Choroid plexus epithelial cell (primary cell): ENCODE measurements at places on chromosomes 11 and 22.

DNA sequence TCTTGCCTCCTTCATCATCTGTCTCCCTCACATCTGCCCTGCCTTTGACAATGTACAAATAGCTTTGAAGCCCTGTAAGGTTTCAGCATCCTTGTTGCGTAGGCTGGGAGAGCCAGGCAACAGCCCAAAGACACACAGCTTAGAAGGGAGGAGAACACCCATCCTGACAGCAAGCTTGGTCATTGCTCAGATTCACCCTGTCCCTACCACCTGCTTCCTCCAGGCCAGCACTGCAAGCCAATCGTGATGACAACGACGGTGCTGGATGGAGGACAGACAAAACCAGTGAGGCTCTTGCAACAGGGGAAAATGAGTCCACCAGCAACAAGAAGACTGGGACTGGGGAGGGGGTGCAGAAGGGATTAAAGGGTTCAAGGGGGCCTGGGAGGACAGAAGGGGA is 32.9 kb upstream of the CD5 start:
- no peak for DNase-seq

DNA sequence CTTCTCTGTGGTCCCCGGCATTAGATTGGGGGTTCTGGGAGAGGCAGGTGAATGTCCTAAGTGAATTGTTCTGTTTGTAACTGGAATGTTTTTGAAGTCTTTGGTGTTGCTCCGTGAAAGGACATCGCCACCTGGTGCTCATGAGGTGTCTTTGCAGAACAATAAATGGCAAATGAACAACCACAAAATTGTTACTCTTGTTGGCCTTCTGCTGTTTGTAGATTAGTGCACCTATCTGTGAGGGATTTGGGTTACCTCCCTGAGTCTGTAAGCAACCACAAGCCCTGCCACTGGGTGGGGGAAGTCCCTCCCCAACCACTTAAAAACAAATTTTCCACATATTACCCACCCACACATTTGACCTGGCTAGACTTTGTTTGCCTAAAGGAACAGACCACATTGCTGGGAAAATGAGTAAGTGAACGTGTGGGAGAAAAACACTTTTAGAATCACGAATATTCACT is 4.7 kb downstream of the MPEG1 start:
- peak; percentile 86 for DNase-seq

GRCh38 chr11:82998697-82999096 is 73.0 kb downstream of the RAB30 start:
- DNase-seq, result no peak

DNA sequence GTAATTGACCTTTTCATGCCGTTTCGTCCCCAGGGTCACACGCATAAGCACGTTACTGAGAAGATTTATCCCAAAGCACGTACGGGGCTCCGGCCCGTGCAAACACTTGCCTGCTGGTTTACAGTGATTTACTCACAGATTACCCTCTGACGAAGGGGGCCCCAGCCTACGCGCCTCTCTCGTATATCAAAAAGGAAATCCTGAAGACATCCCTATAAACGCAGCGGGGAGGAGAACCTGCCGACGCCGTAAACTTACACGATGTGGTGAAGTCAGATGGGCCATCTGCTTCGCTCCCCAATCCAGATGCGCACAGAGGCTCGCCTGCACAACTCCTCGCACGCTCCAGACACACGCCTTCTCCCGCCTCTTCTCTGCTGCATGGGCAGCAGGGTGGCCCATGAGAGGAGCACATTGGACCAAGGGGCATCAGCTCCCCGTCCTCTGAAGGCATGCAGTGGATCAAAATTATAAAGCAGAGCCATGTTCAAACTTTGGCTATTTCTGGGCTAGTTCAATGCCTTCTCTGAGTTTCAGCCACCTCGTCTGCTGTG is 123.6 kb downstream of the MN1 start:
- no peak for DNase-seq

- no peak for DNase-seq
Measured at GRCh38 chr11:3799143-3799542, 1.8 kb upstream of the NUP98 start.

GRCh38 chr11:107140983-107141382 is 122.7 kb upstream of the GUCY1A2 start:
- no peak for DNase-seq

- DNase-seq, result no peak
Measured at GRCh38 chr11:2477254-2477653, 32.4 kb downstream of the KCNQ1 start.

GRCh38 chr22:24423519-24424000 is 3.8 kb upstream of the ADORA2A start:
- peak; percentile 24 for DNase-seq

DNA sequence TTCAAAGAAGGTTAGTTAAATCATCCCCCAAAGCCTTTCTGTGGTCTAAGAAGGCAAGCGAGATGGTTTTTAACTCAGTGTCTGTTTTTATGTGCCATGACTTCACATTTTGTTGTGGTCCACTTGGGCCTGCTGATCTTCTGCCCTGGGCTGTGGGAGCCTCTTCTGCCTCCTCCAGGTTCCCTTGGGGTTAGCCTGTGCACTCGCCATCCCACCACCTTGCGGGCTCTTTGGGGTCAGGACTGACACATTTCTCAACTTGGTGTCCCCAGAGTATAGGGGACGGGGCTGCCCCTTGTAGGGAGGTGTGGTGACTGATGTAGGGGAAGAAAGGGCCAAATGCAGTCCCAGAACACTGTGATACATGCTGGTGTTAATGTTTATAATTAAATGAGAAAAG is 207.0 kb downstream of the TBC1D22A start:
- no peak for DNase-seq

DNA sequence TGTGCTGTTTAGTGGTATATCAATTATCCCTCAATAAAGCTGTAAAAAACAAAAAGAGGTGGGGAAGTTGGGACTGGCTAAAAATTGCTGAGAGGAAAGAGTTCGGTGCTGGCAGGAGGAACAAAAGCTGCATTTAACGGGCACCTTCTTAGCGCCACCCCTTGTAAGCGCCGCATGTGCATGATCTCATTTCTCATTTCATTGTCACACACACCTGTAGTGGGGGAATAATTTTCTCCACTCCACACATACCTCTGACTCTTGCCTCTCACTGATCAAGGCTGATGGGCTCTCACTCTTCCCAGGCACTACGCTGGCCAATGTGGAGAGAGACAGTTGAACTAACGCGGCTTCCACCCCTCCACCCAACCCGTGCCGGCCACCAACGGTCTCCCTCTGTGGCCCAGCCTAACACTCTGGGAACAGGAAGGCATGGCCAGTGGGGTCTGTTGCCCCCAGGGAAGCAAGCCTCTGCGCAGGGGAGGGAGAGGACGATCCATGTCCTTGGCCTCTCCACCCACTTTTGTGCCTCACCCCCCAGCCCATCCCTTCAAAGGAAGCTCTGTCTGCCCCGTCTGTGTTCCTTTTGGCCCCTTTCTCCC is 186.7 kb upstream of the SYT13 start:
- DNase-seq, result no peak

DNA sequence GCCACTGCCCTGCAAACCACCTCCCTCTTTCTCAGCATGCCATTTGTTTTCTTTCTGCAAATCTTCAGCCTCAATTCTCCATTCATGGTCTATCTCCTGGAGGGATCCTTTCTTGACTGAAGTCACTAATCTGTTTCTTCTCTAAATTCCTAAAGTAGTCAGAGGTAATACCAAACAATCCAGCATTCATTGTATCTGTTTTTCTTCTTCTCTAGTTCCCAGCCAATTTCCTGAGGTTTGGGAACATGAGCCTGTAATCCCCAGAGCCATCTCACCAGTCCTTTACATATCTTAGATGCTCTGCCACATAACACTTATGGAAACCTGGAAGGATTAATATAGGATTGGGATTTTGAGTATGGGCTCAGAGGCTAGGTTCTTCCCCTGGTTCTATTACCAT is 86.5 kb downstream of the MICAL2 start:
- no peak for DNase-seq

DNA sequence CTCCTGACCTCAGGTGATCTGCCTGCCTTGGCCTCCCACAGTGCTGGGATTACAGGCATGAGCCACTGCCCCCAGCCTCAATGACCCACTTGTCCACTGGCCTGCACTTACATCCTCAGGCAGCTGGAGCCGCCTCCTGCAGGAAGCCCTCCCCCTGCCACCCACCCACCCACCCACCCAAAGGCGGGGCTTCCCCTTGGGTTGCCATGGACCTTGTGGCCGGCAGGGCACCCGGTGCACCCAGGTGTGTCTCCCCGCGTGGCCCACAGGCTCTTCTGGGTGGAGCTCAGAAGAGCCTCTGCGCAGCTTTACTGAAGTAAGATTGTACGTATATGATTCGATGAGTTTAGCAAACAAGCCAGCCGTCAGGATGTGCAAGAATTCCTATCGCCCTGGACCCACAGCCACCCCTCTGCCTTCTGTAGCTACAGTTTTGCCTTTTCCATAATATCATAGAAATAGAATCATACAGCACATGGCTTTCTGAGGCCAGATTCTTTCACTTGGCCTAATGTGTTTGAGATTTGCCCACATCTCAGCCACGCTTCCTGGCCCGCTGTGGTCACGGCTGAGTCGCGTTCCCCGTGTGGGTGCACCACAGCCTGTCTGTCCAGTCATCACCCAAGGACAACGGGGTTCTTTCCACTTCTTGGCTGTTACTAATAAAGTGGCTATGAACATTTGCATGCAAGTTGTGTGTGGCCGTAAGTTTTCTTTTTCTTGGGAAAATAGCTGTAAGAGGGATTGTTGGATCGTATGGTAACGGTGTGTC is 5.3 kb upstream of the BRSK2 start:
- no peak for DNase-seq

GRCh38 chr11:102396708-102397563 is 49.9 kb downstream of the BIRC2 start:
- no peak for DNase-seq

DNA sequence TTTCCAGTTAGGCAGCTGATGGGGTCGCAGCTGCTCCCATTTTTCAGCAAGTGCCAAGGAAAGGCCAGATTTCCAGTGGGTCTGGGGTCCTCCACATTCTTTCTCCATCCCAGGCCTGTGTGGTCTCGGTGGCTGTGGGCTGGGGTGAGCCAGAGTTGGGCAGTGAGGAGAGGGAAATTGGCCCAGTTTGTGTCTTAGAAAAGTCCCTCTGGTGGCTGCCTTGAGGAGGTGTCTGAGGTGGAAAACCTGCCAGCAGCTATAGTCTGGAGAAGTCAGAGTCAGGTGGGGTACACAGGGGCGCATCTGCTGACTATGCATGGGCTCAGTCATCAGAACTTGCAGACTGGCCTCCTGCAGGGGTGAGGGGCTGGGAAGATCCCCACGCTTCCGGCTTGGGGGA is 30.5 kb downstream of the MRGPRD start:
- peak; percentile 47 for DNase-seq

DNA sequence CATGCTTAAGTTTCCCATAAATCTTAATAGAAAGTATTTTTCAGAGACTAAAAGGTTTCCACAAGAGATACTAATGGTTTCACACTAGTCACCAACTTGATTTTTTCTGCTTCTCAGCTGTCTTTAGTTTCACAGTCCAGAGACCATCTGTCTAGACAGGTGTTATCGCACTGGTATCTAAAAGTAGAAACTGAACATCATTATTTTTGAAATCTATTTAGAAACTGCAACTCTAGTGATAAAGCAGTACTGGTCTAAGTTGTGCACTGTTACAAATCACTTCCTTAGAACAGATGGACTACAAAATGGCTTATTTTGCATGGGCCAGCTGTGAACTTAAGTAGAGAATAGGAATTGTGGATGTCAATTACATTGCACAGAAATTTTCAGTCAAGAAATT is 78.0 kb downstream of the CNTN5 start:
- no peak for DNase-seq

DNA sequence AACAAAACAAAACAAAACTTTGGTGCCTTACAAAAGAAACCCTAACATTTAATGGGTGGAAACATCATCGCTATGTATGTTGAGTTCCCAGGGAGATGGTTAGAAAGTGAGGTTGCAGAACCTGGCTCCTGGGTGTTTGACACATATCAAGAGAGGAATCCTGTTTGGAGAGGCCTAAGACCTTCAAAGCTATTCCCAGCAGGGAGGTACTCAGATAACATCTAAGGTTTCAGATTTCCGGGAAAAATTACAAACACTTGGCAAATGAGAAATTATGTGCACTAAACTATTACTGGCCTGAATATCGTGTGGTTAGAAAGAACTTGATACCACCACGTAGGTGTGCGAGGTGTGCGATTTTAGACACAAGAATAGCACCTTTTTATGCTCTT is 18.5 kb downstream of the TRIM5 start:
- peak; percentile 65 for DNase-seq

GRCh38 chr11:102464859-102465500 is 12.4 kb upstream of the TMEM123 start:
- DNase-seq, result no peak

GRCh38 chr22:35505399-35506258 is 35.0 kb upstream of the RASD2 start:
- no peak for DNase-seq

GRCh38 chr11:121801394-121801748 is 314.6 kb downstream of the BLID start:
- no peak for DNase-seq

- DNase-seq, result peak; percentile 88
Measured at GRCh38 chr11:117281159-117281558, 10.0 kb upstream of the BACE1-AS start.

DNA sequence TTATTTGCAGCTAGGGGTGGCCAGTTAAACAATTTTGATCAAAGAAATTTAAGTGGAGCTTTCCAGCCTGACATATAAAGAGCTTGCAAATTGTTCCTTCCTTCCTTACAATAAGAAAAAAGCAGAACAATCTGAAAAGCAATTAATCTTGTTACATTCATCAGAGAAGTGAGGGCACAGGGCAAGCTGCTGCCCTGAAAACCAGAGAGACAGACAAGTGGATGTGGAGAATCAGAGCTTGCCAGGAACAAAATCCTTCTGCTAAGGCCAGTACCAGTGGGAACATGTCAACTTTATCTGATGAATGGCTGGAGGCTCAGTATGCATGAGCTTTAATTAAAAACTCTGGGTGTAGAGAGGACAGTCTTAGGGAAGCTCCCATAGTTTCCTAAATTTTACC is 8.8 kb downstream of the CCDC179 start:
- DNase-seq, result no peak

DNA sequence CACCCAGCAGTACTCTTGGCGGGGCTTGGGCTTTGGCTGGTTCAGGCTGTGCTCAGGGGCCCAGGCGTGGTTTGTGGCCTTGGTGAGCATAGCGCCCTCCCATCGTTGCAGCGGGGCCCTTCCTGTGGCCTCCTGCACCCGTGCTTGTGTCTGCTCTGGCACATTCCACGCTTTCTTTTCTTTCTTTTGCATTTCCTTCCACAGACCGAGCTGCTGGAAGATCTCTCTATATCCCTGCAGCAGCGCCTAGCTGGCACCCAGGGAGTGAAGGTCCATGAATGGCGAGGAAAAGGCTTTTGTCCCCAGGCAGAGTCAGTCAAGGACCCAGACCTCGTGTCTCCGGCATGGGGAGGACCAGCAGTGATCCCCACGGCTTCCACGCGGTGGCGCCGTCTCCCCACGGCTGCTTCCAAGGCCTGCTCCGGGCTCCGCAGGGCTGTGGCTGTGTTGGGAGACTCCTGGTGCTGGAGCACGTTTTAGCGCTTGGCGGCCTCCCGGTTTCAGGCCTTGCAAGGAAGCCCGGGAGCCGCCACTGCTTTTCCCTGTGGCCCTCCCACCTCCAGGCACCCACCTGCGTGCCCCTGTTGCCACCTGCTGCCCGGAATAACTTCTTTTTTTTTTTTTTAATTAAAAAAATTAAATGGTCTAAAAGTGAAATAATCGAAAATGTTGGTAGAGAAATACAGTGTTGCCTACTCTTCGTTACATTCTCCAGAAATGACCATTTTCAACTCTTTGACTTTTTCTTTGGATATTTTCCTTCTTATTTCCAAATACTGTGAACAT is 28.5 kb downstream of the GLB1L2 start:
- DNase-seq, result peak; percentile 73
